Karpas-422 (cell line): ENCODE measurements at places on chromosomes 12 and 14. TPM values are rescaled to one million over a fixed set of nuclear protein-coding genes. Genes with fewer than 3 reads are reported as not detected.

DNA sequence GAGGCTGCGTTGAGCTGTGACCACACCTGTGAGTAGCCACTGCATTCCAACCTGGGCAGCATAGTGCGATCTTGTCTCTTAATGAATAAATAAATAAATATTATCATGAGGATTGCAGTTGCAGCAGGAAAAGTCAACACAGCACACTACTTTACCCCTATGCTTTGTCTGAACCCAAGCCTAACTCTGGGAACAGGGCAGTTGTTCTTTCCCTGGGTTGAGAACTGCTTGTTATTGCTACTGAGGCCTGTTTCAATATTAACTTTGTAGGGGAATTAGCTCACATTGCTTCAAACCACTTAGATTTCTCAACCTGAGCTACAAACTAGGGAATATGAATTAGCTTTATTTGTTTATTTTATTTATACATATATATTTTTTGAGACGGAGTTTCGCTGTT is 102.5 kb downstream of the SCN8A start:
- no peaks in the 10 kb centered on the region for H3K4me1 ChIP-seq
- DNase-seq, result no peak
- no peak overlapping the region for H3K4me3 ChIP-seq
- H3K27ac ChIP-seq, result no peak overlapping the region

- H3K27ac ChIP-seq, result peak overlapping the region; percentile 99
- DNase-seq, result no peak
- no peaks in the 10 kb centered on the region for H3K27me3 ChIP-seq
Measured at GRCh38 chr12:50924131-50924438, 28.3 kb upstream of the HIGD1C start.

SLC22A17 gene
- total RNA-seq, result not detected in 2 replicates

DNA sequence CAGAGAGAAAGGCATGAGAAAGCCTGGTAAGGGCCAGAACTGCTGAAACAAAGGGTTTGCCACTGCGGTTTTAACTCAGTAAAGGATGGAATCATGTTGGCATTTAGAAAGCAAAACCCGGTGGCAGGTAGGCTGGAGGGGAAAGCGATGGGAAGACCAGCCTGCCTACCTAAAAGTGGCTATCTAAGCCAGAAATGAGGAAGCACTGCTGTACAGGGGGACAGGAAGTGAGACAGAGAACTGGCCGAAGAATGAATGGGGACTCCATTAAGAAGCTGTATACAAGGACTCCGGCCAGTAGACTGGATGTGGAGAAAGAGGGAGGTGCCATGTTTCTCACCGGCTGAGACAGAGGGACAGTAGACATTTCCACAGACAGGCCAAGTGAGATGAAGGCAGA is 48.2 kb downstream of the PPM1H start:
- no peak for DNase-seq
- H3K27me3 ChIP-seq, result no peaks in the 10 kb centered on the region
- H3K4me1 ChIP-seq, result peaks cover 15% of the 10 kb centered on the region
- H3K4me3 ChIP-seq, result no peak overlapping the region

DNA sequence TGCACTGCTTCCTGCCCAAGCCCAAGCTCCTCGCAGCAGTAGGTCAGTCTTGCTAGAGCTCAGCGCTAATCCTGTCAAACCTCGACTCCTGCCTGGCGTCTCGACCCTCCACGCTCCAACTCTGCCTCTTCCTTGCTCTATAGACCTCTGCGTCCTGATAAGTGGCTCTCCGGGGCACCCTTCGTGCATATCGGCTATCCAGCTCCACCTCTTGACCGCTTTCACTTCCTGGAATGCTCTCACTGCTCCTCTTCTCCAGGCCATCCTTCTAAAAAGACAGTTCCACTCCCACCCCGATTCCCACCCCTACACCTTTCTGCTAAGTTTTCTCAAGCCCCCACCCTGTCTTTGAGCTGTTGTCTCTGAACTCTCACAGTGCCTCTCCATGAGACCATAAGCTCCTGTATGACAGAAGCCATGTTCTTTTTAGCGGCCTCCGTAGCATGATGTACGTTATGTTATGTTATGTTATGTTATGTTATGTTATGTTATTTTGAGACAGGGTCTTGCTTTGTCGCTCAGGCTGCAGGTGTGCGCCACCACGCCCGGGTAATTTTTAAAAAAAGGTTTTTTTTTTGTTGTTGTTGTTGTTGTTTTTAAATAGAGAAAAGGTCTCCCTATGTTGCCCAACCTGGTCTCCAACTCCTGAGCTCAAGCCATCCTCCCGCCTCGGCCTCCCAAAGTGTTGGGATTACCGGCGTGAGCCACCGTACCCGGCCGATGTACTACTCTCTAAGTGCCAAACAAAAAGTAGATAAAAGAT is 601 bp downstream of the COX14 start:
- H3K4me1 ChIP-seq, result peaks cover 31% of the 10 kb centered on the region
- no peaks in the 10 kb centered on the region for H3K27me3 ChIP-seq
- peak overlapping the region; percentile 99 for H3K4me3 ChIP-seq
- peak; percentile 75 for DNase-seq
- peak overlapping the region; percentile 78 for H3K27ac ChIP-seq
- peaks cover 14% of the 10 kb centered on the region; the same call in 1 of the 2 replicates for H3K36me3 ChIP-seq

DNA sequence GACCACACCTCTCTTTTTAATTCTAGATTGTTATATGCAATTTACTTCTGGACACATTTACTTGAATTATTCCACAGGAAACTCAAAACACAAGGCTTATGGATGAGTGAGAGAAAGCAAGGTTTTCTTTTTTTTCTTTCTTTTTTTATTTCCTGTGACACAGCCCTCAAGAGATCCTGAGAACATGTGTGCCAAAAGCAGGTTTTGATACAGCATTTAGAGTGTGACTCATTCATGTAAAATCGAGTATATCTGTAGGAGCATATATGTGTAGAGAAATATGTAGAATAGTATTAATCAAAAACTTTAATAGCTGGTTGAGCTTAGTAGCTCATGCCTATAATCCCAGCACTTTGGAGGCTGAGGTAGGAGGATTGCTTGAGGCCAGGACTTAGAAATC is 4.4 kb upstream of the MAX start:
- no peak overlapping the region for H3K27ac ChIP-seq
- DNase-seq, result no peak
- no peaks in the 10 kb centered on the region for H3K36me3 ChIP-seq
- H3K4me3 ChIP-seq, result no peak overlapping the region

DNA sequence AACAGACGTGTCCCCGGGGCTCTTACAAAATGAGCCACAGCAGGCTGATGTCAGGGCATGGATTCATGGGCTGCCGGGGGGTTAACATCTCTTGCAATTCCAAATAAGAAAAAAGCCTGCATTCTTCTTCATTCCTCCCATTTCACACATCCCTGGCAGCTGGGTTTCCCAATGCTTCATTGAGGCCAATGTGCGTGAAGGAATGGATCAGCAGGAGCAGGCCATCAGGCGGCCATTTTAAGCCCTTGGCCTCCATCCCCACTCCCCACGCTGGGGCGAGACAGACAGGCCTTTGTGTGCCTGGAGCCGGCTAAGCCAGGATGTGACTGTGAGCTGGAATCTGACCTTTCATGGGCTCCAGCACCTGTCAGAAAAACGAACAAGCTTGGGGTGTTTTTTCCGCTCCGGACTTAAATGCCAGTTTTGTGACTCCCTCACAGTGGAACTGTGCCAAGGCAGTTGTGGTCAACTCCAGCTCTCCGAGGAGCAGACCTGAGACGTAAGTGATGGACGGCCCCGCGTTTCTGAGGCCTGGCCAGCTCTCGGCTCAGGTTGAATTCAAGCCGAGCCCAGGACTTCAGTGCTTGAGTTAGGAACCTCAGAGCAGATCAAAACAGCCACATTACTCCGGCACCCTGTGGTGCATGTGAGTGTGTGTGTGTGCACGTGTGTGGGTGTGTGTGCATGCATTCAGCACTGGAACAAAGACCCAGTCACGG is 133.1 kb downstream of the TMEM30B start:
- no peaks in the 10 kb centered on the region for H3K4me1 ChIP-seq
- no peaks in the 10 kb centered on the region for H3K27me3 ChIP-seq
- DNase-seq, result no peak
- H3K27ac ChIP-seq, result no peak overlapping the region
- no peak overlapping the region for H3K4me3 ChIP-seq

DNA sequence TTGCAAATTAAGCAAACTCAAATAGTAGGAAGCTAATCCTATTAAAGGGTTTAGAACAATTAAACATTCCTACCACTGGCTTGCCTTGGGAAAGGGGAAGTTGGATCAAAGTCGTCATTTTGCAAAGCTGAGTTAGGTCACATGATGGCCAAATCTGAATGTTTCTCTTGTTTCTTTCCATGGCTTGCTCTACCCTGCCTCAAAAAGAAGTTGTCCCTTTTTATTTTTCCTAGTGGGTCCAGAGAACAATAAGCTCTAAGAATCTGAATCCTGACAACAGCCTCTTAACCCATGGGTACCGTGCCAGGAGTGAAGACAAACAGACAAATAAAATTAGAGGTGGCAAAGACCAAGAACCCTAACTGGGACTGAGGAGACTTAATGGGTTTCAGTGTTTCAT is 26.2 kb upstream of the NPFF start:
- no peak overlapping the region for H3K27ac ChIP-seq
- H3K4me1 ChIP-seq, result no peaks in the 10 kb centered on the region
- peaks cover 46% of the 10 kb centered on the region for H3K36me3 ChIP-seq
- DNase-seq, result no peak

CPNE8 gene
- not detected in 2 replicates for total RNA-seq

TAS2R7 gene
- total RNA-seq, result 0.47 TPM in 1 of 2 replicates, not detected in the other

DLK1 gene
- not detected in 2 replicates for total RNA-seq

- no peak overlapping the region for H3K27ac ChIP-seq
- H3K4me1 ChIP-seq, result no peaks in the 10 kb centered on the region
- peak; percentile 86 for DNase-seq
- H3K36me3 ChIP-seq, result no peaks in the 10 kb centered on the region
- no peak overlapping the region for H3K4me3 ChIP-seq
Measured at GRCh38 chr14:54329082-54329695, 67.6 kb upstream of the CDKN3 start.

GRCh38 chr12:49283541-49284429 is 11.2 kb upstream of the PRPH start:
- H3K27ac ChIP-seq, result no peak overlapping the region
- H3K36me3 ChIP-seq, result no peaks in the 10 kb centered on the region
- H3K27me3 ChIP-seq, result no peaks in the 10 kb centered on the region
- DNase-seq, result no peak
- no peak overlapping the region for H3K4me3 ChIP-seq
- H3K4me1 ChIP-seq, result peaks cover 7% of the 10 kb centered on the region; the same call in 1 of the 2 replicates

CCDC175 gene
- not detected in 2 replicates for total RNA-seq

DNA sequence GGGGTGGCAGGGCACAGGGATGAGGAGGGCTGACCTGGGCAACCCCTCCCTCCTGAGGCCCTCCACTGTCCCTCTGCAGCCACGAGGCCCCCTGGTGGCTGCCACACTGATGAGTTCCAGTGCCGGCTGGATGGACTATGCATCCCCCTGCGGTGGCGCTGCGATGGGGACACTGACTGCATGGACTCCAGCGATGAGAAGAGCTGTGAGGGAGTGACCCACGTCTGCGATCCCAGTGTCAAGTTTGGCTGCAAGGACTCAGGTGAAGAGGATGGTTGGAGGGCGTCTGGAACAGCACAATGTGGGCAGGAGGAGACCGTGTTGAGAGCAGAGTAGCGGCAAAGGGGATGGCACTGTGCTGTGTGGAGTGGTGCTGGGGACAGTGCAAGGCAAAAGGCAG is 25.7 kb upstream of the LRP1-AS start:
- DNase-seq, result peak; percentile 60
- H3K4me3 ChIP-seq, result no peak overlapping the region
- H3K27me3 ChIP-seq, result no peaks in the 10 kb centered on the region

- no peak for DNase-seq
- no peaks in the 10 kb centered on the region for H3K27me3 ChIP-seq
- H3K4me1 ChIP-seq, result no peaks in the 10 kb centered on the region
- no peak overlapping the region for H3K27ac ChIP-seq
- no peak overlapping the region for H3K4me3 ChIP-seq
Measured at GRCh38 chr12:2431810-2432209, 363.0 kb upstream of the FKBP4 start.

PIWIL1 gene
- not detected in 2 replicates for total RNA-seq

GRCh38 chr14:81125536-81125935 is 95.2 kb downstream of the GTF2A1 start:
- no peaks in the 10 kb centered on the region for H3K27me3 ChIP-seq
- H3K27ac ChIP-seq, result peak overlapping the region; percentile 97
- peak overlapping the region; percentile 41 for H3K4me3 ChIP-seq
- H3K36me3 ChIP-seq, result no peaks in the 10 kb centered on the region; the same call in 1 of the 2 replicates
- peak; percentile 99 for DNase-seq

GRCh38 chr12:104519190-104520019 is 62.7 kb downstream of the CHST11 start:
- no peak overlapping the region for H3K27ac ChIP-seq
- no peak for DNase-seq
- no peaks in the 10 kb centered on the region for H3K36me3 ChIP-seq
- H3K4me1 ChIP-seq, result peaks cover 13% of the 10 kb centered on the region

APOF gene
- total RNA-seq, result not detected in 2 replicates

DNA sequence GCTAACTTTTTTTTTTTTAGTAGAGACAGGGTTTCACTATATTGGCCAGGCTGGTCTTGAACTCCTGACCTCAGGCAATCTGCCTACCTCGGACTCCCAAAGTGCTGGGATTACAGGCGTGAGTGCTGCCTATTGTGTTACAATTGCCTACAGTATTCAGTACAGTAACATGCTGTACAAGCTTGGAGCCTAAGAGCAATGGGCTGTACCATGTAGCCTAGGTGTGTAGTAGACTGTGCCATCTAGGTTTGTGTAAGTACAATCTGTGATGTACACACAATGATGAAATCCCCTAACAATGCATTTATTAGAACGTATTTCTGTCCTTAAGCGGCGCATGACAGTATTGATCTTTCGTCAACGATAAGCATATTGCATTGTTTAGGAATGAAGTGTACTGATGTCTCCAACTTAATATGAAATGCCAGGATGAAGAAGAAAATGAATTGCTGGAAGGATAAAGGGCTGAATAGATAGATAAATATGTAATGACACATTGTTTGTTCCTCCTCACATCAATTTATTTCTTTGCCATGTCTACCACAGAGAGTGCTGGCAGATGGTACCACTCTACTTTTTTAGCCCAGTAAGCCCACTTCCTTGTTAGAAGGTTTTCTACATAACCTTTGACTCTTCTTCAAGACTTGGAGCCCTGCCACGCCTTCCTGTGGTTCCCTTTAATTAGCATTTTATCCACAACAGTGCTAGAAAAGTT is 467.5 kb downstream of the VRK1 start:
- no peak overlapping the region for H3K27ac ChIP-seq
- H3K36me3 ChIP-seq, result no peaks in the 10 kb centered on the region
- no peaks in the 10 kb centered on the region for H3K27me3 ChIP-seq
- no peak for DNase-seq
- H3K4me1 ChIP-seq, result no peaks in the 10 kb centered on the region
- H3K4me3 ChIP-seq, result no peak overlapping the region

KRT74 gene
- not detected in 2 replicates for total RNA-seq

GRCh38 chr12:132281038-132281437 is 48.4 kb downstream of the GALNT9 start:
- H3K4me3 ChIP-seq, result no peak overlapping the region
- no peak for DNase-seq
- no peak overlapping the region for H3K27ac ChIP-seq
- no peaks in the 10 kb centered on the region for H3K27me3 ChIP-seq
